ENCODE measurements at places on chromosomes 1 and 21.

GRCh38 chr1:157348538-157349480 lies 203.5 kb downstream of the FCRL5 start:
- no peak for DNase-seq

GRCh38 chr1:23528250-23528978 lies 2.6 kb downstream of the E2F2 start:
- DNase-seq = no peak

- DNase-seq = no peak
Observed at GRCh38 chr1:40641601-40642242, 23.8 kb downstream of the RIMS3 start.

DNA sequence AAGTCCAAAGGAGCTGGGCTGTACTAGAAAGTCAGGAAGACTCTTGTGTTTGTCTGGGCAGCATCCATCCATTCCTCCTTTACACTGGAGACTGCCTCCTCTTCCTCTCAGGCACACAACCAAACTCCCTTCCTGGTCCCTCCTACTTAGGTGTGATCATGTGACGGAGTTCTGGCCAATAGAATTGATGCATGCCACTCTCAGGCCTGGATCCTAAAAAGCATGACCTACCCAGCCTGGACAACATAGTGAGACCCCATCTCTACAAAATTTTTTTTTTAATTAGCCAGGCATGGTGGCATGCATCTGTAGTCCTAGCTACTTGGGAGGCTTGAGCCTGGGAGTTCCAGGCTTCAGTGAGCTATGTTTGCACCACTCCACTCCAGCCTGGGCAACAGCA lies 8.6 kb downstream of the FAM43B start:
- DNase-seq = no peak

DNA sequence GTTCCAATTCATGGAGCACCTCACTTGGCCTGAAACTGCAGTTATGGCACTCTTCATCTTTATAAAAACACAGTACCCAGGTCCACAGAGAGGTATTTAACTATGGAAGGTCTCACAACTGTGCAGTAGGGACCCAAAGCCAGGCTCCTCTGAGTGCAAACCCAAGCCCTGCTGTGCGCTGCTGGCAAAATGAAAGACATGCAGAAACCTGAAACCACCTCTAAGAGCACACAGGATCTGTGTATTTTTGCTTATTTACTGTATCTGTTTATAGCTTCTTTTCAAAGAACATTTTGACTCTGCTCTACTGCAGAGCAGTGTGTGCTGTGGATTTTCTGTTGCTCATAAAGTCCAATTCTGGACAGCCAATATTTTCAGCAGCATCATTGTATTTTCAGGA lies 166.6 kb downstream of the DSCAM start:
- no peak for DNase-seq
